ENCODE measurements at places on chromosomes 1 and 21.

DNA sequence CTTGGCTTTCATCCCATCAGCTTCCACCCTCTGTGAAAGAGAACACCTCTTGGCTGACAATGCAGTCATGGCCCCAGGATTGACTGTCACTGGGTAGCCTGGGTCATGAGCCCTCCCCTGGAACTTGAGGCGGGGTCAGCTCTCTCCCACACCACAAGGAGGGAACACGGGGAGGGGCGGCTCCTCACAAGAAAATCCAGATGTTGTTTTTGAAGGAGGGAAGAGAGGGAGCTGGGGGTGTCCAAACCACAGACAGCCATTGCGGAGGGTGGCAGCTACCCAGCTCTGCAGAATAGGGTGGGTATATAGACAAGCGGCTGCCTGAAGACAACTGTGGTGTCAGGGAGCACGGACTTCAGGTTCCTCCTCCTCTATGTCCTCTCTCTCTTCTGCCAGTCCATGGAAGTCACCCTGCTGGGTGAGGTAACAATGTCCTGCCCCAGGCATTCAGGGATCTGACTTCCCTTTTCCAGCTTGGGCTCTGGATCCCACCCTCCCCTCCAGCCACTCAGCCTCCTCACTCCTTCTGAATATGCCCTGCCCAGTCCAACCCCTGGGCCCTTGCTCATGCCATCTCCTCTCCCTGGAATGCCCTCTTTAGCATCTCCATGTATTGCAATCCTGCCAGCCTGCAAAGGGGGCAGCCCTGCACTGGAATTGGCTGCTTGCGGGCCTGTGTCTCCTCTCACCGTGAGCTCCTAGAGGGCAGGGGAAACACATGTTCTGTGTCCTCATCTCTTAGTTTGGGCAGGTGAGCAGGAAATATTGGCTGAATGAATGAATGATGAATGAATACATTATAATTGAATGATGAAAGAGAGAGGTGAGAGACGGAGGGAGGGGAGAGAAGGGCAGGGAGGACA, 60.9 kb upstream of the RUNX3 start:
- no peak for DNase-seq

- no peak for DNase-seq
Observed at GRCh38 chr1:67691712-67692111, 6.7 kb downstream of the GADD45A start.

DNA sequence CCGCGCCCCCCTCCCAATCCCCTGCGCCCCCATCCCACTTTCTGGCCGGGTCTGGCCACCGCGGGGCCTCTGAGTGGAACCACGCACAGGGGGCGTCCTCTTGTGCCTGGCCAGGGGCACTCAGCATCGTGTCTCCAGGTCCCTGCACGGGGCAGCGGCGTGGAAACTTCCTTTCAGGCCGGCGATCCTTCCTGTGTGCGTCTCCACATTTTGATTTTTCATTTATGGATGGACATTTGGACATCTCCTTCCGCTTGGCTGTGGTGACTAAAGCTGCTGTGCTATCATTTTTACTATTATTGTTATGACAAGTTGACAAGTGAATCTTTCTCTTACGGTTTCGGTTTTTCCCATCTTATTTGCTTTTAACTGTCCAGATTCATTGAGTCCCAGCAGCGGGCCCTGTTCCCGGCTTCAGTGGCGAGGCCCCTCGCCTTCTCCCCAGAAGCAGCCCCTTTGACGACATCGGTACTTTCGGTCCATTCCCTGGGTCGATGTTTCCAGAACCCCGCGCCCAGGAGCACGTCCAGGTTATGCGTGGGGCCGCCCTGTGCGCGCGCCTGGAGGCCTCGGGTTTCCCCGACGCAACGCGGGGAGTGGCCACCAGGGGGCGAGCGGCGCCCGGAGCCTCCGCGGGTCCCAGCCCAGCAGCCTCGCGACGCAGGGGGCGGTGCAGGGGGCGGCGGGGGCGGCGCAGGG, 12.4 kb upstream of the SLC19A1 start:
- DNase-seq: peak; percentile 90

DNA sequence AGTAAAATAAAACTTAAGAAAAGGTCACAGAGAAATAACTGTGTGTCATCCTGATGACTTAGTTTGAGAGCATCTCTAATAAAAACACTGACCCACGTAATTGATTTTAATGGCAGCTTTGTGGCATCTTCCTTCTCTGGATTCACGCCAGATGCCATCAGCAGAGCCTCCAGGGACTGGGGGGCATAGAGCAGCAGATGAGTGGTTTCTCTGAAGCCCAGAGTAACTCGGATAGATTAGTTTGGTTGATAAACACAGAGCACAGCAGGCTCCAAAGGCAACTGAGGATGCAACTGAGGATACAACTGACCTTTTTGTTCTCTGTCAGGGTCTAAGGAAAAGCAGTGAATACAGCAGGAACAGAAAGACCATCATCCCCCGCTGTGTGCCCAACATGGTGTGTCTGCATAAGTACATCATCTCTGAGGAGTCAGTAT, 180.8 kb downstream of the RPS6KC1 start:
- DNase-seq: no peak

DNA sequence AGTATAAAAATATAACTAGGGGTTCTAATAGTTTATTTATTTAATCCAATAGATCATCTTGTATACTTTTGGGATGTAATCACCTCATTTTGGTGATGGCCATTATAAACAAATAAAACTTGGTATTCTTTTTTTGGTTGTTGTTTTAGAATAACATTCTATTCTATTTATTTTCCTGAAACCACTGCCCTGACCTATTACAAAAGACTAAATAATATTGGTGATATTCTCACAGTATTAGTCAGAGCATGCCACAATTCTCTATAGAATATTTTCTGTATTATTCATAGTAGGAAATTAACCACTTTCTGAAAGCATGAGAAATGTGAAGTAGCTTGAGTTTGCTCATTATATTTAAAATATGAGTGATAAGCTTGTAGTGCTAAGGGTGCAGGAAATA, 54.1 kb upstream of the LRRC7 start:
- DNase-seq: no peak

GRCh38 chr1:236201786-236202185, 59.4 kb downstream of the GPR137B start:
- no peak for DNase-seq

All from Peyer's patch (tissue), 4 donors.